ENCODE measurements at places on chromosomes 6 and 20.

DNA sequence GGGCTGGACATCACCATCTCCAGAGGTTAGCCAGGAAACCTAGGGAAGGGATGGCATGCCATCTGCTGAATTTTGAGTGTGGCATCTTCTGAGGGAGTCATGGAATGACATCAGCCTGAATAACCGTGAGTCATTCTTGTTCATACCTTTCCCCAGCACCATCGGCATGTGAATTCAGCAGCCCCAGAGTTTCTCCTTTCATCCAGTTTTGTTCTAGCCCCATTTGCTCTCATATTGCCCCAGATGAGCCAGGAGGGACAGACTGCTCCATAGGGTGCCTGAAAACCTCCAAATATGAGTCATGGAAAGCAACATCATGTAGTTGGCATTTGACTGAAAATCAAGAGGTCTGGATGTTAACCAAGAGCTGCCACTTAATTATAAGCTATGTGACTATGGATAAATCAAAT is 219.2 kb upstream of the SGK1 start:
- no peaks in the 10 kb centered on the region for H3K36me3 ChIP-seq
- no peak overlapping the region for H3K27ac ChIP-seq
- H3K4me3 ChIP-seq: no peak overlapping the region
- DNase-seq: no peak
- peaks cover 9% of the 10 kb centered on the region for H3K4me1 ChIP-seq
- no peaks in the 10 kb centered on the region for H3K27me3 ChIP-seq

DNA sequence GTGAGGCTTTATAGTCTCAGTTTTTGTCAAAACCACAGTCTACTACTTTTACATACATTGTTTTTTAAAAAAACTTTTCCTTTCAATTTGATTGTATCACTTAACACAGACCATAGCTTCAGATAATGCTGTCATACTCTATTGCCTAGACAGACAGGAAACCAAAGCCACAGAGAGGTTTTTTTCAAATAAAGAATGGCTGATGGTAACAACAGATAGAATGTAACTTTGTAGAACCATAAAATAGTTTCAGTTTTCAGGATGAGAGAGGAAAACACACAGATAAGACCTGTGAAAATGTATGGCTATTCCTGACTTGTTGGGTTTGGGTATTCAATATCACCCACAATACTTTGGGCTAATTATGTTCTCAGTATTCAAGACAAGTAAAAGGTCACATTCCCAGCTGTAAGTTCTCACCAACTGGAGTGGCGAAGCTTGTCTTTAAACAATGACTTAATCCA is 94.0 kb downstream of the ADGRG6 start:
- peaks cover 9% of the 10 kb centered on the region for H3K4me1 ChIP-seq
- H3K4me3 ChIP-seq: no peak overlapping the region
- no peak for DNase-seq
- H3K27me3 ChIP-seq: no peaks in the 10 kb centered on the region
- H3K36me3 ChIP-seq: no peaks in the 10 kb centered on the region

DNA sequence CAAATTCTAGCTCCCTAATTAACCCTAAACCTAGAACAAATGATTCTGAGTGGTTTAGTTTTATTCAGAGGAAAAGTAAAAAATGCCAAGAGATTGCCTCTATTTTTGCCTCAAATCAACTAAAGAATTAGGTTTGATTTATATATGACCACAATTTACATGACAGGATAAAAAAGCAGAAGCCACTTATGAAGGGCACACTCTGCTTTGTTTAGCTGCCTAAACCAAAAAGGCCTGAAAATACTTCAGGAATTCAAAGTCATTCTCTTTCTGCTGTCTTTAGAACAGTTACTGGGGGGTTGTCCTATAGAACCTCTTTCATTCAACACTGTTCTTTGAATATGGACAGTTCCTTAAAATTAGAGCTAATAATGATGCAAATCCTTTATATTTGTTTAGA is 5.3 kb downstream of the FBXO5 start:
- no peaks in the 10 kb centered on the region for H3K27me3 ChIP-seq
- peaks cover 52% of the 10 kb centered on the region for H3K4me1 ChIP-seq
- no peak overlapping the region for H3K4me3 ChIP-seq
- DNase-seq: no peak
- no peak overlapping the region for H3K27ac ChIP-seq
- H3K36me3 ChIP-seq: peaks cover 59% of the 10 kb centered on the region

DNA sequence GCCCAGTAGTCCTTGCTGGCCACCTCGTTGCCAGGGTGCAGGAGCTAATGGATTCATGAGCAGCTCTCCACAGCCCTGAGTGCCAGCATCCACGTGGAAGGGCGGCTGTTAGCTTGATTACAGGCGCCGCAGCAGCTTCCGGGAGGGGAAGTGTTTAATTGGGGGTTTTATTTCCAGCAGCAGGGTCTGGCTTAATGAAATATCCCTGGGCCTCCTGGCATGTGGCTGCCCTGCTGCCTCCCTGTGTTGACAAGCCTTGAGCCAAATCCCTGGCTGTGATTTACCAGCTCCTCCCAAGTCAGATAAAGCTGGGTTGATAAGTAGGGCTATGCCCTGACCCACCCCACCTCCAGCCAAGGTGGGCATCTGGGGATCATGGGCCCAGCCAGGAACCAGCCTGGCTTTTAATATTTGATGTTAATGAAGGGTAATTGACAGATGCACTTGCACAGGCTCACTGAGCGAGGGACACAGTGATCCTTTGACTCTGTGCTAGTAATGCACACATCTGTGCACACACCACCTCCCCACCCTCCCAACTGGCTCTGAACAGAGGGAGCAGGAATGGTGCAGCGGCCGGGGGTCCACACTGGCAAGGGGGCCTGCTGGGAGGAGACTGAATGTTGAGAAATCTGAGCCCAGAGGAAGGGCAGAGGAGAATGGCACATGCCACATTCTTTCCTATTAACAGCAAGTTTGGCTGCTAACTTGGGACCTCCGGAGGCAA is 13.6 kb downstream of the GLP1R start:
- no peaks in the 10 kb centered on the region for H3K27me3 ChIP-seq
- H3K4me3 ChIP-seq: no peak overlapping the region
- H3K4me1 ChIP-seq: no peaks in the 10 kb centered on the region
- no peak overlapping the region for H3K27ac ChIP-seq
- no peak for DNase-seq

GRCh38 chr20:63652192-63652980 is 838 bp downstream of the STMN3 start:
- peaks cover 18% of the 10 kb centered on the region for H3K4me1 ChIP-seq
- peak overlapping the region; percentile 70 for H3K4me3 ChIP-seq
- H3K27ac ChIP-seq: no peak overlapping the region
- peak; percentile 58 for DNase-seq

GRCh38 chr6:130513770-130514169 is 148.0 kb downstream of the TMEM200A start:
- H3K36me3 ChIP-seq: no peaks in the 10 kb centered on the region
- no peaks in the 10 kb centered on the region for H3K4me1 ChIP-seq
- H3K4me3 ChIP-seq: no peak overlapping the region
- DNase-seq: no peak

GRCh38 chr20:40961176-40961575 is 67.4 kb upstream of the TOP1 start:
- no peak overlapping the region for H3K27ac ChIP-seq
- no peak overlapping the region for H3K4me3 ChIP-seq
- no peaks in the 10 kb centered on the region for H3K36me3 ChIP-seq
- H3K27me3 ChIP-seq: no peaks in the 10 kb centered on the region
- DNase-seq: no peak

GRCh38 chr6:31725502-31726350 is 2.6 kb downstream of the MPIG6B start:
- H3K27ac ChIP-seq: no peak overlapping the region
- no peak for DNase-seq
- peaks cover 15% of the 10 kb centered on the region for H3K4me1 ChIP-seq
- H3K27me3 ChIP-seq: peaks cover 4% of the 10 kb centered on the region

GRCh38 chr6:21023210-21023609 is 489.0 kb downstream of the CDKAL1 start:
- no peak overlapping the region for H3K4me3 ChIP-seq
- peaks cover 12% of the 10 kb centered on the region for H3K36me3 ChIP-seq
- no peaks in the 10 kb centered on the region for H3K27me3 ChIP-seq
- no peak for DNase-seq
- peaks cover 21% of the 10 kb centered on the region for H3K4me1 ChIP-seq

DNA sequence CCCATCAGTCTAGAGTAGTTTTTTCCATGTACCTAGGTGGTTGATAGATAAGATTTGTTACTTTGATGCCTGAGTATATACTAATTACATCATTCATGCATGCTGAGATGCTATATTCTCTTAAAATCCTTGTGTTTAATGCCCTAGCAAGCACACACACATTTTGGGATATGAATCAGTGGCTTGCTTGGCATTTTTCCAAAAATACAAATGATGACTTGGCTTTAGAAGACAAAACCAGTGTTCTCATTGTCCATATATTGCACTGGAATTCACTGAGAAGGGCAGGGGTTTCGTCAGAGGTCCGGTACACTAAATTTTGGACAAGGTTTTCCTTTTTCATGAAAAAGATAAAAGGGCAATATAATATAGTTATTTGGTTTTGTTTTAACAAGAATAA is 24.9 kb downstream of the GTPBP2 start:
- no peaks in the 10 kb centered on the region for H3K27me3 ChIP-seq
- no peak overlapping the region for H3K4me3 ChIP-seq
- no peaks in the 10 kb centered on the region for H3K4me1 ChIP-seq
- DNase-seq: no peak
- H3K36me3 ChIP-seq: peaks cover 27% of the 10 kb centered on the region

DNA sequence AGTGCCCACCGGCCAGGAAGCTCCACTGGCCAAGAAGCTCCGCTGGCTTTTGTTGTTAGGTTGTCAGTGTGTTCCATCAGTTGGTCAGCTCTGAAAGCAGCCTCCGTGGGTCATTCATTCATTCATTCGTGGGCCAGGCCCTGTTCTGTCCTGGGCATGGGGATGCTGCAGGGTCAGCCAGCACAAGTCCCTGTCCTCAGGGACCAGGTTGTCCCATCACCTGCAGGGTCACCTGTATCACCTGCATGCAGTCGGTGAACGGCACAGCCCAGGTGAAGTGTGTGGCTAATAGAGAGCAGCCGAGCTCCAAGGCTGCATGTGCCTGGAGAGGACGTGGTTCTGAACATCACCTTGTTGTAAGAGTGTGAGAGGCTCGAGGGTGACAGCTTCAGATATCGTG is 403.5 kb downstream of the CDH4 start:
- H3K27ac ChIP-seq: no peak overlapping the region
- H3K4me1 ChIP-seq: no peaks in the 10 kb centered on the region
- no peak for DNase-seq
- H3K4me3 ChIP-seq: no peak overlapping the region
- H3K36me3 ChIP-seq: peaks cover 5% of the 10 kb centered on the region

- H3K27me3 ChIP-seq: peaks cover under 1% of the 10 kb centered on the region
- no peaks in the 10 kb centered on the region for H3K4me1 ChIP-seq
- no peak overlapping the region for H3K4me3 ChIP-seq
- no peak overlapping the region for H3K27ac ChIP-seq
- DNase-seq: no peak
- peaks cover 3% of the 10 kb centered on the region for H3K36me3 ChIP-seq
These were observed 2.4 kb upstream of the AHCY start for GRCh38 chr20:34305333-34306230.

DNA sequence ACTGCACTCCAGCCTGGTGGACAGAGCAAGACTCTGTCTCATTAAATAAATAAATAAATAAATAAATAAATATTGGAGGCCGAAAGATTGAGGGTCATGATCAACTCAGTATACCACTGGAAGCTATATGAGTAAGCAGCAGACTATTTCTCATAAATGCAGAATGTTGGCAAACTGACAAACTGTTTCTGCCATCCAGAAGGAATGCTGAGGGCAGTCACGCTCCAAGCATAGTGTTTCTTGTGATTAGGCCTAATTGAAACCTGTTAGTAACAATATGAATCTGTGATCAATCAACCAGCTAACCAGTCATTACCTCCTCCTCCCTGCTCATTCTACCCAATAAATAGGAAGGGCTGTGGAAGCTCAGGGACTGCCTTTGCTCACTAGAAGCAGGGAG is 15.2 kb upstream of the KCNK15 start:
- no peaks in the 10 kb centered on the region for H3K36me3 ChIP-seq
- peaks cover 50% of the 10 kb centered on the region for H3K4me1 ChIP-seq
- no peaks in the 10 kb centered on the region for H3K27me3 ChIP-seq
- no peak overlapping the region for H3K4me3 ChIP-seq
- H3K27ac ChIP-seq: peak overlapping the region; percentile 14

DNA sequence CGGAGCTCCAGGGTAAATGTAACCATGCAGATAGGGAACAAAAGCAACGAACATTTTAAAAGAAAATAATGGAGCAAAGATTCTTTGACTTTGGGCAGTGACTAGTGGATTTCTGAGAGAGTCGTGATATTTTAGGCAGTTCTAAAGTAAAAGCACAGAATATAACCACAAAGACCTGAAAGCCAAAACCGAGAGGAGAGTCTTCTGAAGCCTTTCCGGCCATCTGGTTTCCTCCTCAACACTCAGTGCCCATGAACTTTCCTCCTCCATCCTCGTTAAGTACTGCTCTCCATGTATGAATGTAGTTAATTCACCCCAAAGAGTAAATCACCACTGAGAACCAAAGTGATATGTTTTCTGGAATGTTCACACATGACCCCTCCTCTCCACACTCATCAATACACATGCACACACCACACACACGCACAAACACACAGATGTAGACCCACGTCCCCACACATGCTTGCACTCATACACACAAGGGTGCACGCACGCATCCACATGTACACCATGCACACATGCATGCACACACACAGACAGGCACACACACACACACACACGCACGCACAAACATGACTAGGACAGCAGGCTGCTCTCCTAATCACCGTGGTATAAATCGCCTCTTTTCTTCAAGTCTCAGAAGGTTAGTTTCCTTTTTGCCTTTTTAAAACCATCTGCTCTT is 109.5 kb downstream of the MYLK4 start:
- peaks cover 23% of the 10 kb centered on the region for H3K4me1 ChIP-seq
- H3K36me3 ChIP-seq: no peaks in the 10 kb centered on the region
- H3K27ac ChIP-seq: no peak overlapping the region
- DNase-seq: no peak
- H3K4me3 ChIP-seq: no peak overlapping the region

DNA sequence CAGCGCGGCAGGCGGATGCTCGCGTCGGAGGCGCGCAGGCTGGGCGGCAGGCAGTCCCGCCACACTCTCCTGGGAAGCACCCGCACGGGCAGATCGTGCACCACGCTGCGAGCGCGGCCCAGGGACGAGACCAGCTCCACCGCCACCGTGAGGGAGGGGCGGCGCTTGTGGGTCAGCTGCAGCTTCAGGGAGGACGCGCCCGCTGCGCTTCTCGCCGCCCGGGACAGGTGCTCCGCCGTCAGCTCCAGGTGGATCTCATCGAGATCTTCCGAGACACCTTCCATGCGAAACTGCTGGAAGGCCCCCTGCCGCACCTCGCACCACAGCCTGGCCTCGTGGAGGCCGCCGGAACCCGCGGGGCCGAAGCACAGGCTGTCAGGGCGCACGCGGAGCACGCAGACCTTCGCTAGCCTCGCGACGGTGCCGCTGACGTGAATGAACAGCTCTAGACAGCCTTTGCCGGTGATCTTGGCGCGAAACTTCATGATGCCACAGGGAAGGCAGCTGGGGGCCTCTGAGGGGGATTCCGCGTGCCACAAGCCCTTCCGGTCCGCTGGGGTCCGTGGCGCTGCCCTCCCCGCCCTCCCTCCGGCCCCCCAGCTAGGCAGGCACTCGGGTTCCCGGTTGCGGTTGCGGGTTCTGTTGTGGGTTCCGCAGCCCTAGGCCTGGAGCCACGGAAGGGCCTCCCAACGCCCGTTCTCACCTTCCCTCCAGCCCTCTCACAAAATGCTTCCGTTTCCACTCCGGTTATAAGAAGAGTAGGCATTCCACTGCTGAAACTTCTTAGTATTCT is at the start of gene HUS1B:
Gene HUS1B, minus strand, starts transcription at position 641 of the 793 bp plus-strand sequence. Its CDS starts 156 bp downstream, at position 485.
- H3K4me1 ChIP-seq: peaks cover 66% of the 10 kb centered on the region
- DNase-seq: peak; percentile 30
- H3K27me3 ChIP-seq: no peaks in the 10 kb centered on the region
- H3K4me3 ChIP-seq: no peak within 1 kb of the TSS
